ENCODE measurements at places on chromosomes 6 and 20. TPM values are rescaled to one million over a fixed set of nuclear protein-coding genes. Genes with fewer than 3 reads are reported as not detected.

Gene TPD52L1
- total RNA-seq: 37.5 TPM

Gene MAFB
- total RNA-seq: 0.17 TPM

Gene ZNF391
- 3.7 TPM for total RNA-seq

Gene SLC22A3
- total RNA-seq: 8.1 TPM

Gene THBS2
- not detected for total RNA-seq

Gene DEFB126
- total RNA-seq: not detected

Gene SPATA25
- total RNA-seq: 5.8 TPM

Gene BPIFA2
- total RNA-seq: not detected

Gene RAMACL
- total RNA-seq: 2.2 TPM

Gene BTN1A1
- not detected for total RNA-seq

Gene HLA-DRB5
- total RNA-seq: 13.7 TPM

Gene OLIG3
- not detected for total RNA-seq

Gene TSPO2
- total RNA-seq: not detected

Gene SCGN
- 3.5 TPM for total RNA-seq

Gene MOCS1
- 2.5 TPM for total RNA-seq

Gene MYLIP
- 8.1 TPM for total RNA-seq

DNA sequence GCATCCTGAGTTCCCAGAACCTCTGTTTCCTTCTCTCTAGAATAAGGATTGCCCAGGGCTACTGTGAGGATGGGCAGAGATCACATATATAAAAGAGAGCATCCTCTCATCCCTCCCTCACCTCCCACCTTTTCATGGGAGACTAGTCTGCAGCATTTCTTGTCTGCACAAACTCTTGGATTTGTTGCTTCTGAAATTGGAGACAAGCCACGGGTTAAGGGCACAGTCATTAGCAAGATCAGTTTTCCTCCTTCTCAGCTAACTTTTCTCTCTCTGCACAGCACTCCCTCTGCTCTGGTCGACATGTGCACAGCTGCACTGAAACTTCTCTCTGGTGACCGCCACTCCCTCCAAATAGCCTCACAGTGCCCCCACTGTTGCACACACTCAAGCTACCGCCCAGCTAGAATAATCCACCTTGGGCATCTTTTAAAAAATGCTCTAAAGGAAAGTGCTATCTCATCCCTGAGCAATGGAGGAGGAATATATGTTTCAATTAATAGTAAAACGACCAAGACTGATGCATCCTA lies 50.9 kb upstream of the DUSP22 start:
- H3K4me1 ChIP-seq: no peaks in the 10 kb centered on the region
- peaks cover 30% of the 10 kb centered on the region for H3K27me3 ChIP-seq
- H3K4me3 ChIP-seq: no peak overlapping the region
- no peak for DNase-seq
- no peak overlapping the region for H3K27ac ChIP-seq

DNA sequence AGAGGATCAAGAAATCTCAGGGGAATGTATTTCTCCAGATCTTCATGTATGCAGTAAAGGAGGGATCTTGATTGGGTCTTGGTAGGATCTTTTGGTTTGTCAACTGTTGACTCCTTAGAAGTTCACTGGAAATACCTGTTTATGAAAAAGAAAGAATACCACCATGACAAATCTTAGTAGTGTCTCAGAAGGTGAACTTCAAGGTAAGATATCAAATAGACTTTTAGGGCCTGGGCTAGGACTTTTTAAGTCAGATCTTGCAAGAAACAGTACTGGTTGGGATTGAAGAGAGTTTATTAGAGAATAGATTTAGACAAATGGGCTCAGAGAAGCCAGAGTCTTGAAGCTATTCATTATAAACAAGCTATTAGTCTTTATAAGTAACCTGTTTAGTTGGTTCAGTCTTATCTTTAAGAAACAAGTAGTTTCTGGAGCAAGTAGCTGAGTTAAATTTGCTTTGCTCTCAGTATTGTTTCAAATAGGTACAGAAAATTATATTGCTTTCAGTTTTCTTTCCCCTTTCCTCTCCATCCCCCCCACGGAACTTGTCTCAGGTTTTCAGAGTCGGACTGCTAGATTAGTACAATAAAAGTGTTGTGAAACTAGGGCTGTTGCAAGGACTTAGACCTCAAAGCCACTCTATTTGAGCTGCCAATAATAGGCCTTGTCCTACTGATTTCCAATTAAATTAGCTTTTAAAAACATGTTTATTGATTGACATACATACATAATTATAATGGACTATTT lies 529.1 kb upstream of the CITED2 start:
- H3K27me3 ChIP-seq: no peaks in the 10 kb centered on the region
- no peak overlapping the region for H3K4me3 ChIP-seq
- no peaks in the 10 kb centered on the region for H3K4me1 ChIP-seq

- no peak overlapping the region for H3K27ac ChIP-seq
- DNase-seq: no peak
- H3K4me3 ChIP-seq: no peak overlapping the region
- no peaks in the 10 kb centered on the region for H3K36me3 ChIP-seq
Measured at GRCh38 chr6:165092881-165093595, 216.4 kb downstream of the C6orf118 start.

GRCh38 chr6:14270142-14270893 lies 152.7 kb downstream of the CD83 start:
- peaks cover 19% of the 10 kb centered on the region for H3K4me1 ChIP-seq
- peaks cover 5% of the 10 kb centered on the region for H3K36me3 ChIP-seq
- H3K27ac ChIP-seq: peak overlapping the region; percentile 50

DNA sequence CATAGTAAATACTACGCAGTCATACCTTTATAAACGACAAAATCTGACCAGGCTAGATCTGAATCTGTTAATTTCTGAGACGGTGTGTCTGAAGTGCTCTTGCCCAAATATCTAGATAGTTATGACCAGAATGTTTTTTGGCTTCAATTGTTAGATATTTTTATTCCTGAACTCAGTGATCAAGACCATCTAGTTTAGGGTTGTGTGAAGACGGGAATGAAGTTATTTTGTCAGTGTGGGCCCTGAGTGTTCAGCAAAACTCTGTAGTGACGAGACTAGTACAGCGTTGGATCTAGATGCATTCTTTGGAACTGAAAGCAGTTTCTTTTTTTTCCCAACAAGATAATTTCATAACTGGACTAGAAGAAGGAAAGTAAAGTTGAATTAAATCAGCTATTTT lies 3.1 kb downstream of the STXBP5 start:
- DNase-seq: no peak
- no peaks in the 10 kb centered on the region for H3K4me1 ChIP-seq
- H3K4me3 ChIP-seq: no peak overlapping the region

GRCh38 chr6:48979806-48980205 lies 483.2 kb downstream of the MMUT start:
- no peak for DNase-seq
- no peaks in the 10 kb centered on the region for H3K27me3 ChIP-seq
- no peak overlapping the region for H3K27ac ChIP-seq
- H3K36me3 ChIP-seq: no peaks in the 10 kb centered on the region
- no peak overlapping the region for H3K4me3 ChIP-seq

- no peak for DNase-seq
- no peaks in the 10 kb centered on the region for H3K36me3 ChIP-seq
- no peaks in the 10 kb centered on the region for H3K4me1 ChIP-seq
- H3K27me3 ChIP-seq: no peaks in the 10 kb centered on the region
- no peak overlapping the region for H3K4me3 ChIP-seq
Measured at GRCh38 chr20:6604179-6604578, 163.3 kb upstream of the BMP2 start.

- DNase-seq: no peak
- H3K4me1 ChIP-seq: peaks cover 68% of the 10 kb centered on the region
- H3K4me3 ChIP-seq: no peak overlapping the region
- peak overlapping the region; percentile 66 for H3K27ac ChIP-seq
Measured at GRCh38 chr20:50765674-50766073, 29.2 kb upstream of the BCAS4 start.

GRCh38 chr6:140623498-140623897 lies 1249.0 kb upstream of the CITED2 start:
- DNase-seq: no peak
- no peaks in the 10 kb centered on the region for H3K36me3 ChIP-seq
- no peaks in the 10 kb centered on the region for H3K4me1 ChIP-seq
- H3K4me3 ChIP-seq: no peak overlapping the region
- peak overlapping the region; percentile 91 for H3K27ac ChIP-seq

DNA sequence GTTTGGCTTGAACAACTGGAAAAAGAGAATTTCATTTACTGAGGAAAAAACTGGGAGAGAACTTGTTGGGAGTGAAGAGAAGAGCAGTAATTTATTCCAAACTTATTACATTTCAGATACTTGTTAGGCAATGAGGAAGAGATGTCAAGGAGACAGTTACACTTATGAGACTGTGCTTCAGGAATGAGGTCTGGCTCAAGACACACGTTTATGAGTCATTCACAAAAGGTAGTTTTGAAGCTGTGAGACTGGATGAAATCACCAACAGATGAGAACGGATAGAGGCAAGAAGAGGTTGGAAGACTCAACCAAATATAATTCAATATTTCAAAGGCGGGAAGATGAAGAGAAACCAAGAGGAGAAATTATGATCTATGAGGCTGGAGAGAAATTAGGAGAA lies 70.6 kb upstream of the DEFB112 start:
- H3K4me1 ChIP-seq: peaks cover 15% of the 10 kb centered on the region
- no peak for DNase-seq
- H3K27ac ChIP-seq: no peak overlapping the region
- no peak overlapping the region for H3K4me3 ChIP-seq
- no peaks in the 10 kb centered on the region for H3K27me3 ChIP-seq
- no peaks in the 10 kb centered on the region for H3K36me3 ChIP-seq

DNA sequence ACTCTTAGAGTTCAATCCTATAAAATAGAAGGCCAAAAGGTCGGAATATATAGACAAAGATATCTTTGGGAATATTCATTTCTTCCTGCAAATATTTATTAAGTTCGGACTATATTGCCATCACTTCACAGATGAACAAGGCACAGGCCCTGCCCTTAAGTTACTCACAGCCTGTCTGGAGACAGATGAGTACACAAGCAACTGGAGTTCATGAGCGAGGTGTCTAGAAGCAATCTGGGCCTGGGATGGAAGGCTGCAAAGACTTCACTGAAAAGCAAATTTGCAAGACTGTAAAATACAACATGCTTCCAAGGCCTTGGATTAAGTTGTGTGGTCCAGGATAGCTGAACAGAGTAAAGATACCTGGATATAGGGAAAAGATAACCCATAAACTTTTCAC lies 56.7 kb upstream of the CEP85L start:
- H3K27ac ChIP-seq: peak overlapping the region; percentile 91
- peaks cover 9% of the 10 kb centered on the region for H3K36me3 ChIP-seq
- no peak for DNase-seq
- no peak overlapping the region for H3K4me3 ChIP-seq

GRCh38 chr6:82205930-82206392 lies 41.6 kb downstream of the IBTK start:
- no peak overlapping the region for H3K4me3 ChIP-seq
- H3K4me1 ChIP-seq: no peaks in the 10 kb centered on the region
- no peak overlapping the region for H3K27ac ChIP-seq
- no peak for DNase-seq
